ENCODE measurements at places on chromosomes 7 and 10. TPM values are rescaled to one million over a fixed set of nuclear protein-coding genes. Genes with fewer than 3 reads are reported as not detected.

The PLOD3 gene
- 29.8 TPM for total RNA-seq

The ASAH2 gene
- 1.8 TPM for total RNA-seq

The SERPINE1 gene
- not detected for total RNA-seq

The HPS6 gene
- 23.0 TPM for total RNA-seq

The FOXI2 gene
- total RNA-seq: not detected

The SCIN gene
- not detected for total RNA-seq

The SPDYE3 gene
- not detected for total RNA-seq

The NANOS1 gene
- total RNA-seq: 0.15 TPM

The CPA2 gene
- not detected for total RNA-seq
